ENCODE measurements at places on chromosomes 16 and 17.

DNA sequence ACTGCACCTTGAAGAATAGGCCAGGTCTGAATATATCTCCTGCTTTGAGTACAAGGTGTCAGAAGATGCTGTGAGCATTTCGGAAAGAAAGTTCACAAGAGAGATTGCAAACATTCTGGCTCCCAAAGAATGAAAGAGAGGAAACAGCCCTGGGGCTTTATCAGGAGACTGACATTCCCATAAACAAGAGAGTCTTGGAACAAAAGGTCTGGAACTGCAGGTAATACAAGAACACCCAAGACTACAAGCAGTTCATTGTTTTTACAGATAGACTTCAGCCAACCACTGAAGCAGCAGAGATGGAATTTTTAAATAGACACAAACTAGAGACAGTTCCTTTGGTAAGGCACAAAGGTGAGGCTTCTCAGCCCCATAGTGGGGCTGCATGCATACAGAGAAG, 14.4 kb downstream of the HSD17B2 start:
- no peak for DNase-seq

DNA sequence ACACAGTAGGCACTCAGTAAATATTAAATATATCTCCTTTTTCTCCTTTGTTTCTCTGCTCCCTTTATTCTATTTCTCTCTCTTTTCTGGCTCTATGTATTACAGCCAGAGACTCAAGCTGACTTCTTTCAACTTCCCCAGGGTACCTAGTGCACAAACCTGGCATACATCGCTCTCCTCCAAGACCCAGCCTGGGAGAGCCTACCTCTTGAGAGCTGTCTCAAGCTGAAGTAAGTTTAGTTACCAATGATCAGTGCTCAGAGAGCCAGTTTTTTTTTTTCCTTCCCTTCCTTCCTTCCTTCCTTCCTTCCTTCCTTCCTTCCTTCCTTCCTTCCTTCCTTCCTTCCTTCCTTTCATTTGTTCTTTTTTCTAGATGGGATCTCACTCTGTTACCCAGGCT, 19.8 kb downstream of the TMEM98 start:
- no peak for DNase-seq

GRCh38 chr17:75078284-75079022, 9.3 kb upstream of the SLC16A5 start:
- DNase-seq: no peak

DNA sequence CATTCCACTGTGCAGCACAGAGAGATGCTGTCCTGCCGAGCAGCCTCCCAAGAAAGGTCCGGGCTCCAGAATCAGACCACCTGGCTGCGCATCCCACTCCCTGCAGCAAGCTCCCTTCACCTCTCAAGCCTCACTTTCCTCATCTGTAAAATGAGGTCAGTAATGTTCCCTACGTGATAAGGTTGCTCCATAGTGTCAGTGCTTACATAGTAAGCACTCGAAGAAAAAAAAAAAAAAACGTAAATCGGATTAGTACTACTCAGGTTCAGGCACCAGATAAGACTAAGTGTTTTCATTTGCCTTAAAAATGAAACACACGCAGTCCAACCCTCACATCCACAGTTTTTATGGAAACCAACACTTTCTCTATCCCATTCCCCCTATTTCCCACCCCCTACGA, 76.7 kb downstream of the CCT6B start:
- DNase-seq: no peak

DNA sequence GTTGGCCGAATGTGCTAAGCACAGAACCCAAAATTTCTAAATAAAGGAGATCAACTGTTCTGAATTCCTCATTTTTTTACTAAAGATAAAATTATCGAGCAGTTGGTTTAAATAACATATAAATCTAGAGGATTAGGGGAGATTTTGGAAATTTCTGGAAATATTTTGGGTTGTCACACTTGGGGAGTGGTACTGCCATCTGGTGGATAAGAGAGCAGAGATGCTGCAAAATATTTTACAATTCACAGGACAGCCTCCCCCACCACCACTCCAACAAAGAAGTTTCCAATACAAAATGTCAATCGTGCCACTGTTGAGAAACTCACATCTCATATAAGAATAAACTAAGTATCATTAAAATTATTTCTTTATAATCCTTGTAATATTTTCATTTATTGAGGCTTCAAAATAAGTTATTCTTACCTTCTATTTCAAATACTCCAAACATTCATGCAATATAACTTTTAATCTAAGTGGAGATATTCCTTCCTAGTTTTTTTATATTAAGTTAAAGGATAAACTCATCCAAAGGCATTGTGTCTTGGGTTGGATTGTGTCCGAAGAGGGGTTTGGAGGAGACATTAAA, 17.0 kb upstream of the ABCA8 start:
- no peak for DNase-seq

DNA sequence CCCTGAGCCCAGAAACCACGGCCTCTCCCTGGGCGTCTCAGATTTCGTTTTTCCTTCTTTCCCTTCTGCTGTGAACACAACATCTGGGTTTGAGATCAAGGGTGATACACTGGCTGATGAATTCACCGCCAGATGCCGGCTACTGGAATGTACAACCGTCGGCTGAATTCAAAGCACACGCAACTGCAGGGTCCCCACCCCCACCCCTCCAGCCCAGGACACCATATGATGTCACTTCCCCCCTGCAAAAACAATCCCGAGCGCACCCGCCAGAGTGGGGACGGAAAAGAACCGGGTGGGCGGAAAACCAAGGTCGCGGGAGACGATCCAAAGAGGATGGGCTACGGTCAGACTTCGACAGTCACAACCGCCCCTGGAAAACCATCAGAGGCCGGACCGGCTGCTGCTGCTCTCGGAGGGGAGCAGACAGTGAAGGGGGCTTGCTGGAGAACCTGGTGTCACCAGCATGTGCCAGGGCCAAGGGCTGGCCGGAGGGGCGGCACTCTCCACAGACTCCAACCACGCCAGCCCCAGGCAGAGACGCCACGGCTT, 23.3 kb downstream of the CEP295NL start:
- no peak for DNase-seq

GRCh38 chr16:56234737-56235136, 43.4 kb downstream of the GNAO1 start:
- no peak for DNase-seq

- no peak for DNase-seq
Measured at GRCh38 chr16:54616610-54617009, 314.1 kb upstream of the IRX5 start.

DNA sequence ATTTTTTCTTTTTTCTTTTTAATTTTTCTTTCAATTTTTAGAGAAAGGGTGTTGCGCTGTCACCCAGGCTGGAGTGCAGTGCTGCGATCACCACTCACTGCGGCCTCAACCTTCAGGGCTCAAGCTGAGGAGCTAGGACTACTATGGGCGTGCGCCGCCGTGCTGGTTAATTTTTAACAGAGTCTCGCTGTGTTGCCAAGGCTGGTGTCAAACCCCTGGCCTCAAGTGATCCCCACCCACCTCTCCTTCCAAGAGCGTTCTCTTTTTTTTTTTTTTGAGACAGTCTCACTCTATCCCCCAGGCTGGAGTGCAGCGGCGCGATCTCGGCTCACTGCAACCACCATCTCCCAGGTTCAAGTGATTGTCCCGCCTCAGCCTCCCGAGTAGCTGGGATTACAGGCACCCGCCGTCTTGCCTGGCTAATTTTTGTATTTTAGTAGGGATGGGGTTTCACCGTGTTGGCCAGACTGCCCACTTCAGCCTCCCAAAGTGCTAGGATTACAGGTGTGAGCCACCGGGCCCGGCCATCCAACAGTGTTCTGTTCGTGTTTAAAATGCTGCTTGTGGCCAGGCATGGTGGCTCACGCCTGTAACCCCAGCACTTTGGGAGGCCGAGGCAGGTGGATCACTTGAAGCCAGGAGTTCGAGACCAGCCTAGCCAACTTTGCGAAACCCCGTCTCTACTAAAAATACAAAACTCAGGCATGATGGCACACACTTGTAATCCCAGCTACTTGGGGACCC, 14.5 kb upstream of the RPL13 start:
- DNase-seq: no peak

- no peak for DNase-seq
Measured at GRCh38 chr17:8475781-8476180, 40.1 kb downstream of the NDEL1 start.

DNA sequence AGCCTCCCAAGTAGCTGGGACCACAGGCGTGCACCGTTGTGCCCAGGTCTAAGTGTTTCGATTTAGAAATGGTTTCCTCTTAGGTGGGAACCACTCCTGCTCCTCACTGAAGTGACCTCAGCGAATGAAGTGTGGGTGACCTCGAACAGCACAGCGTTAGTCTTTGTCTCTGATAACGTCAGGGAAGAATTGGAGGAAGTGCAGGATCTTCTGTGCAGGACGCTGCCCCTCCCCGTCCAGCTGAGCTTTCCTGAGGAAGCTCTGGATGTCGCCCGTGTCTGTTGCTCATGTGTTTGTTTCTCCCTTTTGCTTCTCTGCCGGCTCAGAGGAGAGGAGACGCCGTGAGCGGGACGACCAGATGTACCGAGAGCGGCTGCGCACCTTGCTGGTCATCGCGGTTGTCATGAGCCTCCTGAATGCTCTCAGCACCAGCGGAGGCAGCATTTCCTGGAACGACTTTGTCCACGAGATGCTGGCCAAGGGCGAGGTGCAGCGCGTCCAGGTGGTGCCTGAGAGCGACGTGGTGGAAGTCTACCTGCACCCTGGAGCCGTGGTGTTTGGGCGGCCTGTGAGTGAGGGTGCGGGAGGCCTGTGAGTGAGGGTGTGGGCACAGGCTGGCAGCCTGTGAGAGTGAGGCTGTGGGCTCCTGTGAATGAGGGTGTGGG, 15.6 kb downstream of the SPG7 start:
- DNase-seq: no peak

DNA sequence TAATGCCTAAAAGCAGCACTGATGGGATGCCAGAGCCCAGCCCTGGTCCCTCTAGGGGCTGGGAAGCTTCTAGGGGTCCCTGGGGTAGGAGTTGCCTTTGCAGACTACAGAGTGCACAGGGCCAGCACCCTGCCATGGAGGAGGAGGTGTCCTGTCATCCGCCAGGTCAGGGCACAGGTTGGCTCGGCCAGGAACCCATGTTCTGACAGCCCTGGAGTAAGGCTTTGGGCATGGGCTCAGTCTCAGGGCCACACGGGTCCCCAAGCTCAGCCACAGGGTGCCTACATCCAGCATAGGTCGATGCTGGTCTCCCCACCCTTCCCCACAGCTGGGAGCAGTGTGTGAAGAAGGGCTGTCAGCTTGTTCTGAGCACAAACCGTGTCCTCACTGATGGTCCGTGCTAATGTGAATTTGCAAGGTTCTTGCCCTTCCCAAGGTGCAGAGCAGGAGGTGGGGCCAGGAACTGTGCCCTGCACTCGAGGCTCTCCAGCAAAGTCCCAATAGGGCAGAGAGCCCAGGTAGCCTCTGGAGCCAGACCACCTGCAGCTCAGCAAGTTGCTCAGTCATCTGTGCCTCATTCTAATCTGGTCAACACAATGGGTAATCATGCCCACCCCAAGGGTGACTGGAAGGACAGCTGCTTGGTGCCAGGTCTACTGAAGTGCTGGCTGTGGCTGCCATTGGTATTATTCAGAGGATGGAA, 72.8 kb downstream of the AMFR start:
- DNase-seq: no peak

- DNase-seq: no peak
Measured at GRCh38 chr16:50437769-50438437, 69.1 kb upstream of the BRD7 start.

DNA sequence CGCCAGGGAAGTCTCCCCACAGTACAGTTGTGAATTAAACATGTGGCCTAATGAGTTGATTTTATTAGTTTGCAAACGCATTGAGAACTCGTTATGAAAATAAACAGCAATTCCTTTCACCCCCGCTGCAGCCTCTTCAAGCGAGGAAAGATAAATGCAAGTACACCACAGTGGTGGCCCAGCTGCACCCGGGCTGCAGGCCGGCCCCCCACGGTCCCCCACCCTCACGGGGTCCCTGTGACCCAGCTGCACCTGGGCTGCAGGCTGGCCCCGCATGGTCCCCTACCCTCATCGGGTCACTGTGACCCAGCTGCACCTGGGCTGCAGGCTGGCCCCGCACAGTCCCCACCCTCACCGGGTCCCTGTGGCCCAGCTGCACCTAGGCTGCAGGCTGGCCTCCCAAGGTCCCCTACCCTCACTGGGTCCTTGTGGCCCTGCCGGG, 32.2 kb downstream of the SDK2 start:
- DNase-seq: no peak

DNA sequence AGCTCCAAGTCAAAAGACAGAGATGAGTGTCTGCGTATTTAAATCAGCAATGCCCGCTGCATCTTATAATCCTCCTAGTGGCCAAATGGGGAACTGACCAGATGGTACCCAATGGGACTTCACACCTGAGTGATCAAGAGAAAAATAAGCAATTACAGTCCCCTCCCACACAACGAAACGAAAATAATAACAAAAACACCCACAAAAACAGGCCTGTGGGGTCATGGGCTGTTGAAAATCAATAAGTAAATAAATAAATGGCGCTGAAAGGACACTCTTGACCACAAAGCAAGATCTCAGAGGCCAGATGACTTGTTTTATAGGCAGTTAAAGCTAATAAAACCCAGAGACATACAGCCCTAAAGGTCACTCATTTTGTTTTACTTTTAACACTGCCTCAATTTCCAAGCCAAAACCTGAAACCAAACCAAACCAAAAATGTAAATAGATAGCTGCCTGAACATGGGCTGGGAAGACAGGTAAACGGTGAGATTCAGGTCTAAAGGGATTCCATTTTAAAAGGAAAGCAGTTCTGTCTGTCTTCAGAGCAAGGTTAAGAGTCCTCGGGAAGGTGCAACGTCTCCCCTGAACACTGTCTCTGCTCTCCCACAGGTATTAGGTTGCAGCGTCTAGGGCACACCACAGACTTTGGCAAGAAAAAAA, 1.3 kb downstream of the ZNF821 start:
- DNase-seq: peak; percentile 79

- peak; percentile 53 for DNase-seq
Measured at GRCh38 chr16:88628512-88628974, 9.8 kb upstream of the IL17C start.

DNA sequence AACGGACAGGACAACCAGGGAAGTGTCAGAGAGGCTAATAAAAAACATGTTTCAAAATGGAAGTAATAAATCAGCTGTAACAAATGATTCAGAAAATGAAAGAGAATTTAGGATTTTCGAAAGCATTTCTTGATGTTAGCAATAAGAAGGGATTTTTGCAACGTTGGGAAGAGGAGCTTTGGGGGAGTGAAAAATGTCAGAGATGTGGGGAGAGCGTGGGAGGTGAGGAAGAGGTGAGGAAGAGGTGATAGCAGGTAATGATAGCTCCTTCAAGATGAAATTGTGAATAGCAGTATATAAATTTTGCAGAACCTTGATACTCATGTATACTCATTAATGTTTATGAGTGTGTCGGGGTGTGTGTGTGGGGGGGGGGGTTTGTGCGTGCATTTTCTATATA, 76.2 kb upstream of the COX10 start:
- no peak for DNase-seq

- DNase-seq: no peak
Measured at GRCh38 chr16:10250137-10250828, 68.1 kb upstream of the GRIN2A start.

Measured in SK-N-DZ (cell line).